NCI-H187 (cell line): ENCODE measurements at places on chromosomes 2 and 18.

DNA sequence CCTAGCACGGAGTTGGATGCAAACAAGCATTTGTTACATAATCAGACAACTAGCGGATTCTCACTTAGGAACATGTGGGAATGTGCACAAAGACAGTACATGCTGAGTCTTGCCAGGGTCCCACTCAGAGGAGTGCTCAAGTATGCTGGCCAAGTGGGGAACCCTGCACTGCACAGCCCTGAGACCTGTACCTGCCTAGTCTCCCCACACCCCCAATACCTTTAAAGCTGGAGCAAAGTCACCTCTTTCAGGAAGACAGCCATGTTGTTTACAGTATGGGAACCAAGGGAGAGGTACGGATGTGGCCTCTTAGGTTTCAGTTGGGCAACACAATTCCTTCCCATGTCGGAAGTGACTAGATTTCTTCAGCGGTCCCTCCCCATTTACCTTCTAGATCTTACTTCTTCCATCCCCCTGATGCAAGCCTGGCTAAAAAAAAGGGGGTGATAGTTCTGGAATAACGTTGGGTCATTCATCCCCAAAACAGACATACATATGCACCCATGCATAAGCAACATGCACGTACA, 10.7 kb downstream of the CXCR1 start:
- DNase-seq = no peak

- no peak for DNase-seq
Measured at GRCh38 chr2:76446872-76447271, 736.2 kb upstream of the GCFC2 start.

GRCh38 chr2:120219291-120219690, 3.9 kb downstream of the TMEM185B start:
- no peak for DNase-seq

- DNase-seq = no peak
Measured at GRCh38 chr2:161746891-161747535, 122.8 kb downstream of the SLC4A10 start.

DNA sequence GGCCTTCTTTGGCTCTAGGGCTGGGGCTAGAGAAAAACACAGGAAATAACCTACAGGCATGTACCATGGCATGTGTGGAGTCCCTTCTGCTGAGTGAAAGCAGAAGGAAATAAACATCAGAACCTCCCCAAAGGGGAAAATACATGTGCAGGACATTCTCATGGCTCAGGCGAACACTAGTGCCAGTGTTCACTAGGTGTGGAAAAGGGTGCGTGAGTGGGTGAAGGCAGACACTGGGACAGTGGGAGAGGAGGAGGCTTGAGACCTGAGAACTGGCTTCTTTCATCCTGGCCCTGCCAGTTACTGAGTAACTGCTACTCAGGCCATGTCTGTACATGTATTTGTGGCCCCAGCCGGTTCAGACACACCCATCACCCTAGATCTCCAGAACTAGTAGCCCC, 268.2 kb downstream of the PRKCE start:
- no peak for DNase-seq
